ENCODE measurements at places on chromosomes 13 and 19.

DNA sequence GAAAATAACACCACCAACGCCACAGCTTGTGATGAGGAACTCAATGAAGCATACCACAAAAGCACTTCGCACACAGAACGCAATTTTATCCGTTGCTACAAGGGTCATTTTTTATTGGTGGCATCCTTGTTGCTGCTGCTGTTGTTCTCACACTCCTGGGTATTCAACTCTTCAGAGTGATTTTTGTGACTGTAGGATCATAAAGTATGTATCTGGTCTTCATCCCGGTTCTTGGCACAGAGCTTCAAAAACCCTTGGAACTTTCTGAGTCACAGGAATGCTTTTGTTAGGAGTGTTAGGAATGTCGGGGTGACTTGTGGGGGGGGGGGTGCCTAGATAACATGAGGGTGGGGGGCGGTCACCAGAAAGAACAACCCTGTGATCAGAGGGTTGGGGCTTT, 108.4 kb downstream of the ZNF557 start:
- no peak for DNase-seq
- no peak overlapping the region for H3K4me3 ChIP-seq
- no peak overlapping the region for H3K27ac ChIP-seq
- no peaks in the 10 kb centered on the region for H3K27me3 ChIP-seq
- no peaks in the 10 kb centered on the region for H3K4me1 ChIP-seq

DNA sequence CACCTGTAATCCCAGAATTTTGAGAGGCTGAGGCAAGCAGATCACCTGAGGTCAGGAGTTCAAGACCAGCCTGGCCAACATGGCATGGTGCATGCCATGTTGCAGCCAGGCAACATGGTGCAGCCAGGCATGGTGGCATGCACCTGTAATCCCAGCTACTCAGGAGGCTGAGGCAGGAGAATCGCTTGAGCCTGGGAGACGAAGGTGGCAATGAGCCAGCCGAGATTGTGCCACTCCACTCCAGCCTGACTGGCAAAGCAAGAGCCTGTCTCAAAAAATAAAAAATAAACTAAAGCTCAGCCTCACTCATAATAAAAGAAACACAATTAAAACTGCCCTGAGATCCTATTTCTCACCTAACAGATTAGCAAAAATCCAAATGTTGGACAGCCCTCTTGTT, 49.7 kb upstream of the MAP3K10 start:
- no peaks in the 10 kb centered on the region for H3K36me3 ChIP-seq
- H3K27ac ChIP-seq = no peak overlapping the region
- H3K4me3 ChIP-seq = no peak overlapping the region
- DNase-seq = no peak

GRCh38 chr13:28545583-28546333, 50.8 kb upstream of the FLT1 start:
- H3K4me1 ChIP-seq = no peaks in the 10 kb centered on the region
- no peak overlapping the region for H3K27ac ChIP-seq
- DNase-seq = no peak
- H3K27me3 ChIP-seq = no peaks in the 10 kb centered on the region
- no peaks in the 10 kb centered on the region for H3K36me3 ChIP-seq

- H3K27ac ChIP-seq = no peak overlapping the region
- H3K4me3 ChIP-seq = peak overlapping the region; percentile 68
- H3K36me3 ChIP-seq = peaks cover 9% of the 10 kb centered on the region
- H3K4me1 ChIP-seq = peaks cover 10% of the 10 kb centered on the region
These were observed 696 bp downstream of the NUP58 start for GRCh38 chr13:25302121-25302520.

GRCh38 chr13:23966691-23967615, 69.7 kb upstream of the C1QTNF9B start:
- H3K4me1 ChIP-seq = peaks cover 6% of the 10 kb centered on the region
- no peaks in the 10 kb centered on the region for H3K36me3 ChIP-seq
- H3K4me3 ChIP-seq = no peak overlapping the region
- no peaks in the 10 kb centered on the region for H3K27me3 ChIP-seq
- DNase-seq = no peak
- H3K27ac ChIP-seq = no peak overlapping the region

DNA sequence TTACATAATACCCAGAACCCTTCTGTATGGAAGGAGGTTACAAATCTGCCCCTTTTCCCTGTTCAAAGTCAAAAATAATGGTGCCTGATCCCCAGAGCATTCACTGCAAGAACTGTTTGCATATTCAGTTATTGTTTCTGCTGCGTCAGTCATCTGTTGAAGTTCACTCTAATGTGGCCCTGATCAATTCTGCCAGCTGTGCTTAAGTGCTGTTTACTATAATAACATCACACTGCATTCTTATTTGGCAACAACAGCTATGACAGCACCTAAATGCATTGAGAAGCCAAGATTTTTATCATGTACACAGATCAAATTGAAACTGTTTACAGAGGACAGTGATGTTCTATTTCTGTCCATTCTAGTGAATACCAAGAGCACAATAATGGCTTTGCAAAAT, 115.9 kb downstream of the DACH1 start:
- no peak overlapping the region for H3K4me3 ChIP-seq
- no peaks in the 10 kb centered on the region for H3K27me3 ChIP-seq
- H3K4me1 ChIP-seq = no peaks in the 10 kb centered on the region
- no peak overlapping the region for H3K27ac ChIP-seq
- no peak for DNase-seq

DNA sequence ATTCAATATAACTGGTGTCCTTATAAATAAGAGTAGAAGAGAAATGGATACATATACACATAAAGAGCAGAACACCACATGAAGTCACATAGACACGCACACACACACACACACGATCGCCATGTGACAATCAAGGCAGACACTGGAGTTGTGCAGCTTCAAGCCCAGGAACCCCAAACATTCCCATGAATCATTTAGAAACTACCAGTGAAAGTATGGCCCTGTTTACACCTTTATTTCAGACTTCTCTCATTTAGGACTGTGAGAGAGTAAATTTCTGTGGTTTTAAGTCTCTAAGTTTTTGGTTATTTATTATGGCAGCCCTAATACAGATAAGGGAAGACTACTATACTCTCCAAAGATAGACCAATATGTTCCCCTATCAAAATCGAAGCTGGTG, 20.4 kb upstream of the TNFSF13B start:
- no peak overlapping the region for H3K4me3 ChIP-seq
- H3K27ac ChIP-seq = no peak overlapping the region
- no peaks in the 10 kb centered on the region for H3K4me1 ChIP-seq
- DNase-seq = no peak
- no peaks in the 10 kb centered on the region for H3K36me3 ChIP-seq

GRCh38 chr19:55344444-55344843, 4.8 kb downstream of the KMT5C start:
- no peak overlapping the region for H3K27ac ChIP-seq
- H3K36me3 ChIP-seq = no peaks in the 10 kb centered on the region
- DNase-seq = no peak
- H3K4me1 ChIP-seq = peaks cover 28% of the 10 kb centered on the region

- no peaks in the 10 kb centered on the region for H3K27me3 ChIP-seq
- H3K27ac ChIP-seq = no peak overlapping the region
- no peaks in the 10 kb centered on the region for H3K36me3 ChIP-seq
- no peak for DNase-seq
These were observed 65.0 kb upstream of the FNDC3A start for GRCh38 chr13:48910686-48911085.

- no peak for DNase-seq
- H3K4me1 ChIP-seq = no peaks in the 10 kb centered on the region
- peaks cover 8% of the 10 kb centered on the region for H3K27me3 ChIP-seq
- no peak overlapping the region for H3K4me3 ChIP-seq
These were observed 3.5 kb upstream of the SLC1A5 start for GRCh38 chr19:46791944-46792343.

DNA sequence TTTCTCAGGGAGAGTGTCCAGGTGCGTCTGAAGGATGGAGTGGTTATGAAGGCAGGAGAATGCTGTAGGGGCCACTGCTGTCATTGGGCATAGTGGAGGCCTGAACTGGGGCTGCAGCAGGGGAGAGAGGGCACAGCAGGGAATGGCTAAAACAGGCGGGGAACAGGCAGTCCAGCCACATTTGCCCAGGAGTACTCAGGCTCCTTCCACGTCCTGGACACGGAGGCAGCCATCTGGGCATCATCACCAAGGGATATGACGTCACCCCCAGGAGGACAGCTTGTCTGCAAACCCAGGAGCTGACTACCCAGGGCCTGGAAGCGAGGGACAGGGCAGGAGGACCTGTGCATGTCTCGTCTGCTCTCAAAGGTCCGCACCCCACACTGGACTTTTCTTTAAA, 22.2 kb downstream of the VSTM2B start:
- no peaks in the 10 kb centered on the region for H3K27me3 ChIP-seq
- no peak overlapping the region for H3K27ac ChIP-seq
- no peaks in the 10 kb centered on the region for H3K36me3 ChIP-seq

DNA sequence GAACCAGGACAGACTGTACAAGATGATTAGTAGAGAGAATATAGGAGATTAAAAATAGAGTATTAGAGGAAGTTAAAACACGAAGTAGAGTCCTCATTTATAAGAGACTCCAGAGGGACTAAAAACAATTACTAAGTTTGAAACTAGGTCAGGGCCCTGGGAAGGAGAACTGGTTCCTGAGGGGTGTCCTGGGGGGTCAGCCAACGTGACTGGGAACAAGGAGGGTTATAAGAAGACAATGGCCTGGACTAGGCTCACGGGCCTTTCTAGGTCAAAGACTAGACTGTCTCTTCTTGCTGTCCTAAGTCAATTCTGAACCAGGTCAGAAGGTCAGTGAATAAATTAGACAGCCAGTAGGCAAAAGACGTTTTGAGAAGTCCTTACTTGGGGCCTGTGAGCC, 165.3 kb downstream of the IER2 start:
- peaks cover 4% of the 10 kb centered on the region for H3K36me3 ChIP-seq
- DNase-seq = no peak
- H3K4me1 ChIP-seq = no peaks in the 10 kb centered on the region
- H3K27me3 ChIP-seq = no peaks in the 10 kb centered on the region
- no peak overlapping the region for H3K27ac ChIP-seq
- H3K4me3 ChIP-seq = no peak overlapping the region

All from neural progenitor cell (in vitro differentiated cells).